Activated naive CD4-positive, alpha-beta T cell treated with Interleukin-2 at 50 U/mL for 16 hours (primary cell): ENCODE measurements at places on chromosomes 2 and 18.
A peak's percentile ranks its signal among the peaks of the same experiment; 100 is the strongest.

GRCh38 chr18:9130806-9131205, 5.8 kb upstream of the ANKRD12 start:
- DNase-seq: no peak

DNA sequence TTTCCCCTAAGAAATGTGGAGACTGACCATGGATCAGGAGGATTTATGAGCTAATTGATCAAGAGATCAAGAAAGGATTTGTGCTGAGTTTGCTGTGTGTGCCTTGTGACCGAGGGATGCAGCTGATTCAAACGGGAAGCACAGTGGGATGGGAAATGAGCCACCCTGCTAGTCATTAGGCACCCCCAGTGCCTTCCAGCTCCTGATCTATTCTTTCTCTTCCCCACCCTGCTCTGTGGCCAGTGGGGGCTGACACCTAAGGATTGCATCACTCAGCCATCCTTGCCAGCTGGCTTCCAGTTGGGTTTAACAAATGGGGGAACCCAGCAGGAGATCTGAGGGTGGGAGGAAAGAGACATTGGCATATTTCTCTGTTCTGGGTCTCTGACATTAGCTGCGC, 132.2 kb upstream of the CXCR4 start:
- DNase-seq: no peak

- DNase-seq: no peak
Observed at GRCh38 chr18:34730774-34731173, 20.7 kb downstream of the DTNA start.

DNA sequence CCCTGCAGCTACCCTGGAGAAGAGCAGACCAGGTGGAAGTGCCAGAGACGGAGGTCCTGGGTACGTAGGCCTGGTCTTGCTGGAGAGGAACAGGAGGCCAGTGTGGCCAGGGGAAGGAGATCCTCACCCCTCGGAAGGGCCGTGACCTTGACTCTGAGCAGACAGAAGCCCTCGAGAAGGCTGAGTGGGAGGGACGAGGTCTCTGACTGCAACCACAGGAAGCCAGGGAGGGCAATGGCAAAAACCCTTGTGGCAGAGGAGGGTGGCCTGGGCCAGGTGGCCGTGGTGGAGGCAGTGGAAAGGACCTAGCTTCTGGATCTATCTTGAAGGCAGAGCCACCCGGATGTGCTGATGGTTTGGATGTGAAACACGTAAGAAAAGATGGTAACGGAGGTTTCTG, 28.1 kb downstream of the THAP4 start:
- no peak for DNase-seq

DNA sequence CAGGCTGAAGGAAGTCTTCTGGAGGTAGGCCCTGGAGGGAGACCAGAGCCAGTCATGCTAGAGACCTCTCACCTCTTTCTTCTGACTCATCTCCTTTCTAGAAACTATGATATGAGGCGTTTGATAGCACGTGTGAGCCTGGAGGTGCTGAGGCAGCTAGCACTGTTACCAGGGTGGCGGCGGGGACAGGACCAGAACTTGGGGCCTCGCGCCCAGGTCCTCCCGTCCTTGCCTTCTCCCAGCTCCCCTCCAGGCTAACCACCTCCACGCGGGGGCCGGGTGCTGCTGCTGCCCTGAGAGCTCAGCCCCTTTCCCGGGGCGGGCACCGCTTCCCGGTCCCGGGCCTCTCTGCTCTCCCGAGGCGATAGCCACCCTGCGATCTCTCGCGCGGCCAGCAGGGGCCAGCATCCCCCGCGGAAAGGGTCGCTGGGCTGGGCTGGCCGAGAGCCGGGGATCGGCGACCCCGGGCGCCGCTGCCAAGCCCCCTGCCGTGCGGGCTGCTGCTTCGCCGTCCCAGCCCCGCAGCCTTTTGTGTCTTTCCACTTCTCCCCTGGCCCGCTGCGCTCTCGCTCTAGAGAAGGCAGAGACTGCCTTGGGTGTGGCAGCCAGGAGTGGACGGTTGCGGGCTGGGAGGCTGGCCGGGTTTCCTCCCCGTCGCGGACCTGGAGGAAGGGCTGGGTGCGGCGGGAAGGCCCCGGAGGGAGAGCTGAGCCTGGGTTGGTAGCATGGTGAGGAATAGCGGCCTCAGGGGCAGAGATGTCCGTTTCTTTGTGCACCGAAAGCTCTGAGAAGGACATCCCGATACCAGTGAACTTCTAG, 49.1 kb downstream of the TMEM17 start:
- peak; percentile 69 for DNase-seq

- no peak for DNase-seq
Observed at GRCh38 chr2:128613876-128614275, 295.2 kb upstream of the HS6ST1 start.

DNA sequence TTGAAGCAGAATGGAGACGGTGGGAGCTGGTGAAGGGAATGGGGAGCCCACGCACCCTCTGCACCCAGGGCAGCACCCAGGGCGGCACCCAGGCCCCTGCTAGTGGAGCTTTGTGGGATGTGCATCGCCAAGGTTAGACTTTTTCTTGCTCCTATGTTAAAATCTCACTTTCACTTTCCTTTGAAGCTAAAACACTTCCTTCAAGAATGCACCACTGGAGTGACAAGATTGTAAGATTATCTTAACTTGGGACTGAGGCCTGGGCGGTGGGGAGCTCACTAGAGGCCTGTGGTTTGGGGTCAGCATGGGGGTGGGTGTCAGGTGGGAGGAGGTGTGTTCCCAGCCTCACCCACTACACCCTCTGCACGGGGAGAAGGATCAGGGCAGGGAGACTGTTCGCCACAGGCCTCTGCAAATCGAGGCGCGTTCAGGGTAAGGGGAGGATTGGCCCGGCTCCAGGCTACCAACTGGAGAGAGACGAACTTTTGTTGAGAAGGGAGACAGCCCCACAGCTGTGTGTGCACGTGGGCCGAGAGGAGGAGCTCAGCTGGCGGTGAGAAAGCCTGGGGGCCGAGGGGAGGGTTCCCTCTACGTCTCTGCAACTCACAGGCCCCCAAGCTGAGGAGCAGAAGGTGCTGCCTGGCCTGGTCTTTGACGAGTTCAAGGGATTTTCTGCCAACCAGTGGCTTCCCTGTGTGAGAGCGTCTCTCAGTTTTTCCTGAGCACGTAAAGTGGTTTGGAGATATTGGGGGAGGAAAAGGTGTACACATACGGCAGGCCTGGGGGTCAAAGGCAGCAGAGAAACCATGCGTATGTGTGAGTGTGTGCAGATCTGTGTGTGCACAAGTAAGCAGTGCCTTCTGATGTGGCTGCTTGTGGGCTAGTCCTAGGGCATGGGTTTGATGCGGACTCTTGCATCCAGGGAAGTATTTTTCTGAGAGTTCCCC, 147.7 kb downstream of the KLHL29 start:
- DNase-seq: peak; percentile 21

GRCh38 chr2:219871351-219871750, 243.9 kb downstream of the SLC4A3 start:
- no peak for DNase-seq

DNA sequence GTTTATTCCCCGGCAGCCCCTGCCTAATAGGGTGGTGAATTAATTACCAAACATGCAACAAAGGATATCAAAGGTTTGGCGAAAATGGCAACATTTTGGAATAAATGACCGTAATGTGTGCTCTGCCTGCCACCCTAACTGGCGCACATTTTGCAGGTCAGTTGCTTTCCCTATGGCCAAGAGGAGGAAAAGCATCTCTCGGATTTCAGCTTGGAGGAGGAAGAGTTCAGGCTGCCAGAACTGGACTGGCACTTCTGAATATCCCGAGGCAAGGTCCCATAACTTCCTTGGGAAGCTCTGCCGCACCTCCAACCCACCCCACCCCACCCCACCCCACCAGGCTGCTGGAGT, 37.1 kb downstream of the SLC25A52 start:
- no peak for DNase-seq

- DNase-seq: no peak
Observed at GRCh38 chr2:188813857-188814256, 160.3 kb upstream of the COL3A1 start.

DNA sequence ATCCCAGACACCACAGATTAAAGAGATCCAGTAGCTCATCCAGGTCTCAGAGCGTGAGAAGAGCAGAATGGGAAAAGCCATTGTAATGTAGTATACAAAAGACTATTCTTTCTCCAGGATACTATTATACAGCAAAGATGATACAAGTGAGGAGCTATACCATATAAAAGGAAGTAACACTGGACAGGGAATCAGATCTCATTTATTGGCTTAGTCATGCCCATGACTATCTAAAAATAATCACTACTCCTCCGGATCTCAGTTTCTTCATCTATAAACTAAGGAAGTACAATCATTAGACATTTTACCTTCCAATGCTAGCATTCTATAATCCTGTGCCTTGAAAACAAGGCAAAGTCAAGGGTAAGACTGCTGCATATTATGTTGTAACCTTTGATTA, 19.4 kb downstream of the KRCC1 start:
- DNase-seq: no peak

GRCh38 chr2:163121483-163121882, 282.9 kb upstream of the KCNH7 start:
- no peak for DNase-seq

DNA sequence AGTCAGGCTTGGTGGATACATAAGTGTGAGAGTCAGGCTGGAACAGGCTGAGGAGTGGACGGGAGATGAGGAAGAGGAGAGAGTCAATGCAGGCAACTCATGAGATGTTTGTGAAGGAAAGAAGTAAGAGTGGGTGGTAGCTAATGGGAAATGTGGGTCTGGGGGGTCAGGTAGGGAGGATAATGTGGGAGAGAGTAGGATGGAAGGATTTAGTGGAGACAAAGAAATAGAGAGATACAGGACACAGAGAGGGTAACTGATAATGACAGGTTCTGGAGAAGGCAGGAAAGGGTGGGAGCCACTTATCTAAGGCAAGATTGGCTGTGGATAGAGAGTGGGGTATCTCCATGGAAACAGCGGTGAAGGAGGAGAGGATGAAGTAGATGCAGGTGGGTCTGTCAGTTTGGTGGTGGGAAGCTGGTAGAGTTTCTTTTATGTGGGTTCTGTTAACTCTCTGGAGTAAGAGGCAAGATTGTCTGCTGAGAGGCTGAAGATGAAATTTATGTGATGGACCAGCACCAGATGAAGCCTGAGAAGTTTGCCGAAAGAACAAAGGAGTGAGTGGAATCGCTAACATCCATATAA, 190.6 kb upstream of the SPRED2 start:
- no peak for DNase-seq

- DNase-seq: no peak
Observed at GRCh38 chr2:14654835-14655282, 22.3 kb downstream of the LRATD1 start.

GRCh38 chr2:240459401-240460252, 24.2 kb downstream of the GPC1 start:
- DNase-seq: no peak

DNA sequence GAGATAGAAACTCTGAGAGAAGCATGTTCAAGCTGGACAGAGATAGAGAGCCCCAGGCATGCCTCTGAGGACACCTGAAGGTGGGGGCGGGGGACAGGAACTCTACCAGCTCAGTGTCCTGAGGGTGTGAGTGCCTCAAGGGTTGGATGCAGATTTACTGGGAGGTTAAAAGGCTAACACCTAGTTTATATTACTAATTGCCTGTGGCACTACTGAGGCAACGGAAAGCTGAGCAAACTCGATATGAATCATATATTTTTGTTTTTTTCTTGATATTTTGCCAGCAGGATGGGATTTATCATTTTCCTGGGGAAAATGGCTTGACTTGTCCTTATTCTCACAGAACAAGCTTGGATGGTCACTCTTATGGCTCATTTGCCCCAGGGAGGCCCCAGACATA, 319.5 kb downstream of the ALK start:
- no peak for DNase-seq

DNA sequence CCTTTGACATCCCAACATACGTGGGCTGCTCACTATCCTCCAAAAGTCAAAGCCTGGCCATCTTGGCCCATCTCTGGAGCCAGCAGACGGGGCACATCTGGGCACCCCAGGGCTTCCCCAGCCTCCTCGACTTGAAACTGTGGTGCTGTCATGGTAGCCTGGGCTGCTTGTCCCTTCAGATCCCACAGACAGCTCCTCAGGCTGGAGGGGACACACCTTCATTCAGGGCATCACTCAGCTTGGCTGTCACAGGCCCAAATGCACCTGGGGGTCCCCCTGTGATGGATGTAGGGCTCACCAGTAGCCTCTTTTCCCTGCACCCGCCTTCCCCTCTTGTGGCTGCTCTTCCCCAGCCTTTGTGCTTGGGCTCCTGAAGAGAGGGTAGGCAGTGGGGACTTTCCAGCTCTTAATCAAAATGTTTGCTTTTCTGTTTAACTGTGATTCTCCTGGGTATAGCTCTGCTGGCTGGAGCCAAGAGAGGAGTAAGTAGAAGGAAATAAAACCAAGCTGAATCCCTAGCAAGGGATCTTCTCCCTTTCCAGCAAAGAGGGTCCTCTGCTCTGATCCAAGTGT, 92.3 kb downstream of the GYPC start:
- DNase-seq: no peak

- DNase-seq: no peak
Observed at GRCh38 chr2:197137231-197137630, 173.3 kb downstream of the ANKRD44 start.

DNA sequence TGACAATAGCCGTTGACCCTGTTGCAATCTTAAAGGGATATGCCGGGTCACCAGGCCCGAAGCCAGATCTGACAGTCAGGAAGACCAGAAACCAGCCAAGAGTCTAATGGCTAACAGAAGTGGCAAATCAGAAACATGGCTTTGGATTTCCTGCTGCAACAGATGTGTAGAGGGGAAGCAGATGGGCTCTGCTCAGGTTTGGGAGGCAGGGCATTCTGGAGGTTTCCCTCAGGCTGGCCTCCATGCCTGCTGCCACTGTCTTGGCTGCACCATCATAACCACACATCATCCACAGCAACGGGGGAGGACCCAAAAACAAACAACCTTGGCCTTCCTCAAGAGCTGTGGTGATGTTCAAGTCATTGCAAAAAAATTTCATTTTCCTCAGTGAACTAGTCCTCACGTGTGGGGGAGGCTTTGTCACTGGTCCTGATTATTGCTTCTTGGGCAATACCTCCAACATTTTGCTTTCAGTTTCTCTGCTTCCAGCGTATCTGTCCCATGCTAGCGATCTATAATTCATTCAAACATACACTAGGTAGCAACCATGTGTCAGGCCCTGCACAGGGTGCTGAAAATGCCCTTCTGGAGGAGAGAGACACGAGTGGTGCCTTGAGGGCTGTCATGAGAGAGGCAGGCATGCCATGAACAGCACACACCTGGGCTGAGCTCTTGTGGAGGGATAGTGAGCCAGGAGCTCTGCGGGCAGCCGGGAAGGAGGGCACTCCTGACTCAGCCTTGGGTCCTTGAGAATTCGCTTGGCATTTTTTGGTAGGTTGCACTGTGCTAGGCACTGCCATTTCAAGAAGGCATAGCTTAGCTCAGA, 48.2 kb upstream of the LGALSL start:
- DNase-seq: no peak

- no peak for DNase-seq
Observed at GRCh38 chr18:3092727-3093126, 79.8 kb upstream of the LPIN2 start.

GRCh38 chr18:48982266-48982665, 31.5 kb upstream of the SMAD7 start:
- no peak for DNase-seq

DNA sequence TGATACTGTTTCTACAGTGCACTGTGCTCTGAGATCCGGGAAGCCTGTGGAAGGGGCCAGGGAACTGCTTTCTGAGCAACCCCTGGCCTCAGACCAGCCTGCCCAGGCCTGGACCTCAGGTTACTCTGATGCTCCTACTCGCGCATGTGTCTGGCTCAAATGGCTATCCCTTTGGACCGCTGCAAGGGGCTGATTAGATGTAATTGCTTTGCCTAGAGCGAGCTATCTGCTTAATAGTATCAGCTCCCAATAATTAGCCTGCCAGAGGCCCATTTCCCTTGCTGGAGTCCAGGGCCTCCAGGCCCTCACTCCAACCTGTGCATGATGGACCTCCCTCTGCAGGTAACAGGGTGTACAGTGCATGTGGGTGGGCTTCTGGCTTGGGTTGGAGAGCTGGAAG, 7.2 kb upstream of the KCNK3 start:
- DNase-seq: no peak

GRCh38 chr2:183903026-183903425, 695.3 kb upstream of the ZNF804A start:
- no peak for DNase-seq
